ENCODE measurements at places on chromosomes 1 and 21. TPM values are rescaled to one million over a fixed set of nuclear protein-coding genes. Genes with fewer than 3 reads are reported as not detected.

DNA sequence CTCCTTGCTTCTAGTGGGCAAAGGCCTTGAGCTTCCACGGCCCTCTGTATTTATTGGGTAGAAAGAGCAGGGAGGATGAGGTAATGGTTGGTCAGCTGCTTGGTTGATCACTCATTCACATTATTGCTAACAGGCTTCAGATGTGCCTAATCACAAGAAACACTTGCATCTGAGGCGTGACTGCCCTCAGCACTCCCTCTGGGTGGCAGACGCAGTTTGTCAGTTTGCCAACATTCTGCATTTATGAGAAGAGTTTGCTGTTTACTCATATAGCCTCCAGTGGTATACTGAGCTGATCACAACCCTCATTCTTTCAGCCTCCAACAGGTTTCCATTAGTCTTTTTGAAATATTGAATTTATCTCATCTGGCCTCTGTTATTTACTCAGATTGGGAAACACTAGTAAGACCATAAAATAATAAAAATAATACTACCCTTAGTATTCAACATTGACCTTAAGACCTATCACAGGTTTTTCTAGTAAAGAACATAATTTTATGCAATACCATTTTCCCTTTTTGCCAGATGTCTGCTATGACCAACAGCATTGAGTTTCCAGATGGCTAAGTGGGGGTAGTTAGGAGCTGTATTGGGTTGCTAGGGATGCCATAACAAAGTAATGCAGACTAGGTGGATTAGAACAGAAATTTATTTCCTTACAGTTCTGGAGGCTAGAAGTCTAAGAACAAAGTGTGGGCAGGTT, 53.3 kb downstream of the PTGFR start:
- H3K36me3 ChIP-seq = no peaks in the 10 kb centered on the region
- DNase-seq = no peak
- H3K4me1 ChIP-seq = no peaks in the 10 kb centered on the region

DNA sequence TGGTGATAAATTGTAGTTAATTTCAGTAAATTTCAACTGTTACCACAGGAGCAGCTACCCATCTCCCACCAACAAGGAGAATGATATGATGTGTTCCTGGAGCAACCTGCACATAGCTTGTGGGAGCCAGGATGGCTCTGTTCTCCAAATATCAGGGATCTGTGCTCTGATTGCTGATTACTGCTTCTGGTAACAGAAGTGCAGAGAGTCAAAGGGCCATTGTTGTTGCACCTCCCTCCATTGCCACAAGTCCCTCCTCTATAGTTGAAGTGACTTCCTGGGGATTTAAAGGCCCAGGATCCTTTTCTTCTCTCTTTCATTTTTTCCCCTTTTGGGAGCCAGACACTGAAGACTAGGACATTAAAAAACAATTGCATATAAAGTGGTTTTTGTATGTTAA, 51.6 kb upstream of the HPDL start:
- DNase-seq = no peak

Gene NBPF10
- 4.1 TPM for total RNA-seq

DNA sequence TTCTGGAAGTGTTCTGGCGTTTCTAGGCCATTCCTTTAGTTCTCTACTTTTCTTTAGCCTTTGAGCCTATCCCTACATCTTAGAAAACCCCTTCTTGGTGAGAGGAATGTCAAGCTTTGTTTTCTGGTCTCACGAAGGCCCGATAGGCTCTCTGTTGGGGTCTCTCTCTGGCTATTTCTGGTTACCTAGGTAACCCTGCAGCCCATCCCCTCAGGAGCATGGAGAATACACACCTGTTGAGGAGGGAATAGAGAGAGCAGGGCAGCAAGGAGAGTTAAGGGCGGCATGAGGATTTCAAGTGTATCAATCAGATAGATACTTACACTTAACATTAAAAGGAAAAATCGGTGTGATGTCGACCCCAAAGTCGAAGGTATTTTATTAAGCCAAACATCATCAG, 45.7 kb downstream of the LRRC8D start:
- no peak for DNase-seq
- no peak overlapping the region for H3K4me3 ChIP-seq

DNA sequence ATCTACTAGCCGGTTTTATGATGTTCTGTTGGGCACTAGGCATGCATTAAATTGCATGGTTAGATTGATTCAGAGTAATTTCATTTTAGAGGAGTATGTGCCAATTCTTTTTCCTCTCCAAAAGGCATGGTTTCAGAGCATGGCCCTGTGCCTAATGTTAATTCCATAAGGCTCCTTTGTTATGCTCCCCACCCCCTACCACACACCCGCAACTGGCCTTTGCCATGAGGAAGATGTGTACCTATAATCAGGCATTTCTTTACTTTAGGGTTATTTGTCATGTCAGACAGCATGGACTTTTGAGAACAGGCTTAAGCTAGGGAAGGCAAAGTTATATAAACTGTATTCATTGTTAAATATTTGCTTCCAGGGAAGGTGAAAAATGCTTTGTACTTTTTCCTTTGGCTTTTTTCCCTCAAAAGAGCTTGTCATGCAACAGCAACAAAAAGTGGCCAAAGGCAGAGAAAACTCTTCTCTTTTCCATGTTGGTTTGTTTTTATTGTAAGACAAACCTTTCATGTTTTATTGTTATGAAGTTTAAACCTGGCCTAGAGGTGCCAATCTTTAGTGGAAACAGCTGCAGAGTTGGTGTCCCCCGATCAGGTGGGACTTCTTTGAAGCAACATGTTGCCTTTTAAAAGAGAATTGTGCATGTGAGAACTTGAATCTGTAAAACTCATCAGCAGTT, 24.3 kb upstream of the NBL1 start:
- H3K27me3 ChIP-seq = no peaks in the 10 kb centered on the region
- no peaks in the 10 kb centered on the region for H3K36me3 ChIP-seq
- no peak overlapping the region for H3K4me3 ChIP-seq
- peak overlapping the region; percentile 65 for H3K27ac ChIP-seq

Gene IRF2BP2
- total RNA-seq = 111 TPM

Gene CFAP107
- total RNA-seq = 1.1 TPM

GRCh38 chr1:33719326-33719725, 144.6 kb upstream of the HMGB4 start:
- H3K27ac ChIP-seq = no peak overlapping the region
- no peaks in the 10 kb centered on the region for H3K36me3 ChIP-seq
- DNase-seq = no peak
- no peaks in the 10 kb centered on the region for H3K27me3 ChIP-seq

Gene OR2L8
- 2.4 TPM for total RNA-seq

Gene CFAP141
- total RNA-seq = not detected

Gene CFHR1
- not detected for total RNA-seq

DNA sequence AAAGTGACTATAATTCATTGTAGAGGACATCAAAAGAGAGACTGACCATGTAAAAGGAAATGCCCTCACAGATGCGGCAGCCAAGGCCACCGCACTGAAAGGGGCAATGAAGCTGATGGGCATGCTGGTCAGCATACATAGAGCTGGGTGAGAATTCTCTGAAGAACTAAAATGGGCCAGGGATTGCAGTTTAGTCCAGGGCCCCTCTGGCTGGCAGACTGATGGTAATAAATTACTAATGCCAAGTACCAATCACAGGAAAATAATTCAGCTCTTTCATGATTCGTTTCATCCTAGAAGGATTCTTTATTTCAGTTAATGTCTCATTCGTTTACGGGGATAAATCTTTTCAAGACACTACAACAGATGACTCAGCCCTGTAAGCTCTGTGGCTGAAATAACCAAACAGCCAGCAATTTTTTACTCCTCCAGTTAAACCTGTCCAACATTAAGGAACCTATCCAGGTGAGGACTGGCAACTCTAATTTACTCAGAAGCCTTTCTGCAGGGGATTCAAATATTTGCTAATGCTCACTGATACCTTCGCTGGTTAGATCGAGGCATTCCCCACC, 56.9 kb upstream of the MAP1LC3C start:
- H3K36me3 ChIP-seq = no peaks in the 10 kb centered on the region
- H3K4me3 ChIP-seq = no peak overlapping the region
- DNase-seq = no peak
- H3K4me1 ChIP-seq = no peaks in the 10 kb centered on the region

GRCh38 chr21:44626673-44627143, at the start of gene KRTAP10-9:
Gene KRTAP10-9, plus strand, starts transcription at chr21:44627093. Its CDS starts 79 bp downstream, at chr21:44627172.
- H3K36me3 ChIP-seq = no peaks in the 10 kb centered on the region
- no peaks in the 10 kb centered on the region for H3K4me1 ChIP-seq
- H3K27me3 ChIP-seq = no peaks in the 10 kb centered on the region
- no peak within 1 kb of the TSS for H3K27ac ChIP-seq
- H3K4me3 ChIP-seq = no peak within 1 kb of the TSS
- DNase-seq = no peak

DNA sequence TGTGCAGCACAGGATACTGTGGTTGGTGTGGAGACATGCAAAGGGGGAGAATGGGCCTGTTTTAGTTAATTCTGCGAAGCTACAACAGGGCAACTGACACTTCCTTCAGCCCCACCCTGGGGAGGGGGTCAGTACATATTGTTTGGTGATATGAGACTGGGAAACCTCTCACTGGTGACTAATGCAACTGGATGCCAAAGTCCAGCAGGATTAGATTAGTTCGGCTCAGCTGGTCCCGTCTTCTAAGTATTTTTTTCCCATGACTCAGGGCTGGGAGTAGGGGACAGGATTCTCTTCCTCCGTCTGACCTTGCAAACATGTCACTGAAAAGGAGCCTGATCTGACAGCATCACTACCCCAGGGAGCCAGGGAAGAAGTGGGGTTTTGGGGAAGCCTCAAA, 43.0 kb downstream of the PLXNA2 start:
- peaks cover 18% of the 10 kb centered on the region for H3K4me1 ChIP-seq
- no peak overlapping the region for H3K27ac ChIP-seq
- no peaks in the 10 kb centered on the region for H3K27me3 ChIP-seq
- H3K36me3 ChIP-seq = no peaks in the 10 kb centered on the region
- no peak for DNase-seq

Gene IVL
- 0.46 TPM for total RNA-seq

Gene NPR1
- 6.0 TPM for total RNA-seq

DNA sequence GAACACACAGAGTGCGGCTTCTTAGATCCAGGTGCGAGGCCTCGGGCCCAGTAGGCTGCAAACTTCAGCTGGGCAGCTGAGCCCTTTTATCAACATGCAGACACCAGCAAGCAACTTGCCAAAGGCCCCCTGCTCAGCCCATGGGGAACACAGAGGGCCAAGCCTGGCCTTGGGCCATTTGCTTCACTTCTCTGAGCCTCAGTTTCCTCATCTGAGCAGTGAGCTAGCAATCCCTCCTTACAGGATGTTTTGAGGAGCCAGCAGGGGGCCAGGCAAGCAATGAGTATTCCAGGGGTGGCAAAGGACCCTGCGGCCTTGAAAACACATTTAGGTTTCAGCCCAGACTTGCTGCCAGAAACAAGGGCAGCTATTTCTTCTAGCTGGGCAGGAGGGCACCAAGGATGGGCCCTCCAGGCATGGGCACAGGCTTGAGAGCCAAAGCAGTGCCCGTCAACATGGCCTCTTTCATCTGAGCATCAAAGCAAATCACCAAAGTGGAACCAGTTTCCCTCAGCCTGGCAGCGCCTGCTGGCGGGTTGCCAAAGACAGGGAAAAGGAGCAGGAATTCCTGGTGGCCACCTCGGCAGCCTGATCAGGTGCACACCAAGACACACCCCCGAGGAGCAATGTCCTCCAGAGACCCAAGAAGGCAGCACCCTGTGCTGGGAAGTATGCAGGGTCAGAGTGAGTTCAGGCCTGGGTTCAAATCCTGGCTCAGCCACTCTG, 1.4 kb downstream of the MATN1 start:
- peaks cover 6% of the 10 kb centered on the region for H3K4me1 ChIP-seq
- DNase-seq = no peak
- no peak overlapping the region for H3K4me3 ChIP-seq
- H3K27ac ChIP-seq = no peak overlapping the region

DNA sequence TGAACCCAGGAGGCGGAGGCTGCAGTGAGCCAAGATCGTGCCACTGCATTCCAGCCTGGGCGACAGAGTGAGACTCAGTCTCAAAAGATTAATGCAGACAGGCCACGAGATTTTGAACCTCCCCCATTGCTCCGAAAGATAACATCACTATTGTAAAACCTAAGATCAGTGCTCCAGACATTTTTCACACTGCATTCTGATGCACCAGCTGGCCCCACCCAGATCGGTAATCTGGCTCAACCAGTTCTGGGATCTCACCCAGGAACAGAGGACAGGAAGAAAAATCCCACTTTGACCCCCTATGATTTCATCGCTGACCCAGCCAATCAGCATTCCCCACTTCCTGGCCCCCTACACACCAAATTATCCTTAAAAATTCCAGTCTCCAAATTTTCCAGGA, 10.7 kb upstream of the CSRP1 start:
- no peak for DNase-seq
- H3K4me1 ChIP-seq = peaks cover 5% of the 10 kb centered on the region
- no peaks in the 10 kb centered on the region for H3K27me3 ChIP-seq
- H3K36me3 ChIP-seq = no peaks in the 10 kb centered on the region
- H3K27ac ChIP-seq = no peak overlapping the region
- no peak overlapping the region for H3K4me3 ChIP-seq

Gene CFHR5
- total RNA-seq = not detected

- no peaks in the 10 kb centered on the region for H3K27me3 ChIP-seq
- no peak overlapping the region for H3K4me3 ChIP-seq
- no peak for DNase-seq
These were observed 17.0 kb downstream of the MCM3AP start for GRCh38 chr21:46268371-46268770.

DNA sequence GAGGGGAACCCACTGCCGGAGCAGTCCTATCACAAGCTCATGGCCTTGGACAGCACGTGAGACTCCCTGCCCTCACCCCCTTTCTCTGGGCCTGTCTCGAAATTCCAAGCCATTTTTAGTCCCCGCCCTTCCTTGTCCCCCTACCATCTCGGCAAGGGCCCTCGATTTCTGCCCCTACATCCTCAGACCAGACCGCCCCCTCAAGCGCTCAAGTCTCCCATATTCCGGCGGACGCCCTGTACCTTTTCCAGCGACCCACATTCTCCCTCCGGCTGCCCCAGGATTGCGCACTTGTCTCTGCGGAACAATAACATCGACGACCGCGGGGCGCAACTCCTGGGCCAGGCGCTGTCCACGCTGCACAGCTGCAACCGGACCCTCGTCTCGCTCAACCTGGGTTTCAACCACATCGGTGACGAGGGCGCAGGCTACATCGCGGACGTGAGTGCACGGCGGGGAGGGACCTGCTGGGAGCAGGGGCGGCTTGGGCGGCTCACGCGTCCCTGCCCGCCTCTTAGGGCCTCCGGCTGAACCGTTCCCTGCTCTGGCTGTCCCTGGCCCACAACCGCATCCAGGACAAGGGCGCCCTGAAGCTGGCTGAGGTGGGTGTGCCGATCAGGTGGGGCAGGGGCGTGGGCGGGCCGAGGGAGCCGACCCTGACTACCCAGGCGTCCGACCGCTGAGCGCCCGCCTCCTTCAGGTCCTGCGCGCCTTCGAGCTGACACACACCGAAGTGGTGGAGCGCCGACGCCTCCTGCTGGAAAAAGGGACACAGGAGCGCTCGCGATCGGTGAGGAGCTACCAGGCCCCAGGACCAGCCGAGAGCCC, 7.0 kb downstream of the LRRC71 start:
- no peak overlapping the region for H3K4me3 ChIP-seq
- no peak overlapping the region for H3K27ac ChIP-seq
- H3K4me1 ChIP-seq = no peaks in the 10 kb centered on the region
- peak; percentile 38 for DNase-seq
- H3K27me3 ChIP-seq = peaks cover 9% of the 10 kb centered on the region
- no peaks in the 10 kb centered on the region for H3K36me3 ChIP-seq

Gene FMO4
- total RNA-seq = 6.7 TPM

GRCh38 chr1:201251411-201251810, 31.9 kb upstream of the PKP1 start:
- DNase-seq = no peak
- no peaks in the 10 kb centered on the region for H3K4me1 ChIP-seq
- no peaks in the 10 kb centered on the region for H3K27me3 ChIP-seq
- no peak overlapping the region for H3K4me3 ChIP-seq
- no peaks in the 10 kb centered on the region for H3K36me3 ChIP-seq
- H3K27ac ChIP-seq = no peak overlapping the region

Gene MTARC1
- 29.7 TPM for total RNA-seq

Data from prostate gland (tissue), 2 donors.